ENCODE measurements at places on chromosomes 1 and 21.

GRCh38 chr1:94553323-94553730 lies 11.8 kb upstream of the F3 start:
- no peak for DNase-seq

GRCh38 chr21:36854391-36854790 lies 112.1 kb downstream of the HLCS start:
- DNase-seq: no peak

DNA sequence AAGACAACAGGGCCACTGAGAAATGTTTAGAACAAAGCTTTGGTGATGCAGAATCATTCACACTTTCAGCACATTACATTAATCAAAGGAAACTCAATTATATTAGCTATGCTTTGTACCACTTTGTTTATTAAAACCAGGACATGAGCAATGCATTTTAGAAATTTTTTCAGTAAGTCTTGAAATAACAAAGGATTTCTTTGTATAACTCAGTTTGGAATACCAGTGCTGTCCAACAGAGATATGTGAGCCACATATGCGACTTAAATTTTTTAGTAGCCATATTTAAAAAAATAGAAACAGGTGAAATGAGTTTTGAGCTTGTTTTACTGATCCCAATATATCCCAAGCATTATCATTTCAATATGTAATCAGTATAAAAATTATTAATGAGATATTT lies 18.8 kb upstream of the F3 start:
- DNase-seq: no peak

GRCh38 chr1:45557422-45557944 lies 6.9 kb downstream of the AKR1A1 start:
- DNase-seq: no peak
